Esophagus squamous epithelium (tissue), 5 donors: ENCODE measurements at places on chromosomes 7 and 10. TPM values are rescaled to one million over a fixed set of nuclear protein-coding genes. Genes with fewer than 3 reads are reported as not detected.

Gene AGR2
- total RNA-seq = 1.6 TPM

Gene DNAJC12
- 2.7 TPM for total RNA-seq

GRCh38 chr10:4934391-4934987 is 28.7 kb upstream of the AKR1C1 start:
- no peaks in the 10 kb centered on the region for H3K36me3 ChIP-seq
- no peak overlapping the region for H3K4me3 ChIP-seq
- no peaks in the 10 kb centered on the region for H3K27me3 ChIP-seq
- peaks cover 24% of the 10 kb centered on the region for H3K4me1 ChIP-seq
- H3K27ac ChIP-seq = no peak overlapping the region
- DNase-seq = no peak

- H3K27ac ChIP-seq = no peak overlapping the region
- H3K4me1 ChIP-seq = peaks cover 7% of the 10 kb centered on the region
- no peak for DNase-seq
Measured at GRCh38 chr7:6056616-6057015, 25.4 kb downstream of the ANKRD61 start.

DNA sequence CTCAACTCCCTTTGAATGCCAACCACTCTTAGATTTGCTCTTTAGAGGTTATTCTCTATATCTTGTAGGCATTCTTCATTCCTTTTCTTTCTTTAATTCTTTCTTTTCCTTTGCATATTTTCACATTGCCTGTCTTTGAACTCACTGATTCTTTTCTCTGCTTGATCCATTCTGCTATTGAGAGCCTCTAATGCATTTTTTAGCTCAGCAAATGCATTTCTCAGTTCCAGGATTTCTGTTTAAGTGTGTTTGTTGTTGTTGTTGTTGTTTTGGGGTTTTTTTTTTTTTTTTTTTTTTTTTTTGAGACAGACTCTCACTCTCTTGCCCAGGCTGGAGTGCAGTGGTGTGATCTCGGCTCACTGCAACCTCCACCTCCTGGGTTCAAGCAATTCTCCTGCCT is 71.6 kb downstream of the FBXL13 start:
- no peak overlapping the region for H3K27ac ChIP-seq
- DNase-seq = no peak
- H3K4me3 ChIP-seq = no peak overlapping the region

DNA sequence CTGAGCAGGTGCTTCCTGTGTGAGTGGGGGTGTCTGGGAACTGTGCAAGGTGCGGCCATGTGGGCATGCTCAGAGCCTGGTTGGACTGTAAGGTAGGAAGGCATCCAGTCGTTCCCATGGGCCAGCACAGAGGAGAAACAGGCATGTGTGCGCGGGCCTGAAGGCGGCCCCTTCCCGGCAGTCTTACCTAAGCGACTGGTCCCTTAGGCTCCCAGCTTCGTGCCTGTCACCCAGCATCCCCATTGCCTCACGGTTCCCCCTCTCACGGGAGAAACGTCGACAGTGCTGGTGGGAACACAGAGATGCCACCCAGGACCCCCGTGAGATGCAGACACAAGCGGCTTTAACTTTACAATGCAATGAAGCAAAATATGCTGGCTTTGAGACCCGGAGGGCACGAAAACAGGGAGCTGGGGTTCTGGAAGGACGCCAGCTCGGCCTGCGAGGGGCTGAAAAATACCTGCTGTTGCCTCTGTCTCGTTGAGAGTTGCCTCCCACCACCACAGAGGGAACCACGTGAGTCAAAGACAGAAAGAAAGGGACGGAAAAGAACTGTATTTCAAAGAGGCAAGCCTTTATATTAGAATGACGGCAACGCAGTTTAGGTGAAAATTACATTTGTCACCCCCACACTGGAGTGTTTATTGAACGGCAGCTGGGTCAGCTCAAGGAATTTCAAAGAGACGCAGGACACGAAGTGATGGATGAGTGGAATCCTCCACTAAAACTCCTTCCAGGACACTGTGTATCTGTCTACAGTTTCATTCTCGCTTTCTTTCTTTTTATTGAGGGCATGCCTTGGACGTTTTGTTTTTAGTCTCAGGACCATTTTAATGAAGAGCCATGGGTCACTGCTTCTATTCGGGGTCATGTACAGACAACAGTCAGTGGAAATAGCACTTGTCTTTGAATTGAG is 128.4 kb downstream of the DNAJB6 start:
- no peaks in the 10 kb centered on the region for H3K27me3 ChIP-seq
- H3K4me3 ChIP-seq = peak overlapping the region; percentile 30
- H3K36me3 ChIP-seq = no peaks in the 10 kb centered on the region
- H3K4me1 ChIP-seq = no peaks in the 10 kb centered on the region
- no peak overlapping the region for H3K27ac ChIP-seq

GRCh38 chr7:147400925-147401324 is 1189.6 kb upstream of the C7orf33 start:
- H3K27me3 ChIP-seq = no peaks in the 10 kb centered on the region
- H3K36me3 ChIP-seq = no peaks in the 10 kb centered on the region
- no peaks in the 10 kb centered on the region for H3K4me1 ChIP-seq
- no peak overlapping the region for H3K27ac ChIP-seq

DNA sequence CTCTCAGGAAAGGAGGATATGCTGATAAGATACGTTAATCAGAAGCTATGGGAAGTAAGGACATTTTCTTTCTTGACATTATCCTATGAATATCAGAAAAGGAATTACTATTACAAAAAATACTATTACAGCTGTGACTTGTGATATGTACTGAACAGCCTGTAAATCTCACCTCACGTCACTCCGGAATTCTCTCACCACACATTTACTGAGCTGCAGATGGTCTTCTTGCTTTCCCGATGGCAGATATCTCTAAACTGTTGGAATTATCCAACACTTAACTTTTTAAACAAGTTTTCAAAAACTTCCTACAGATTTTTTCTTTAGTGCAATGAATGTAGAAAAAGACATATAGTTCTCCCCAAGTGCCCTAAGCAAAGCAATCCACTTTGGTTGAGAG is 313.4 kb downstream of the GPR37 start:
- no peaks in the 10 kb centered on the region for H3K36me3 ChIP-seq
- H3K4me1 ChIP-seq = no peaks in the 10 kb centered on the region
- no peak overlapping the region for H3K27ac ChIP-seq
- DNase-seq = no peak

GRCh38 chr10:97843281-97843671 is 6.4 kb upstream of the GOLGA7B start:
- no peak overlapping the region for H3K4me3 ChIP-seq
- H3K27me3 ChIP-seq = no peaks in the 10 kb centered on the region
- DNase-seq = no peak
- H3K4me1 ChIP-seq = peaks cover 14% of the 10 kb centered on the region

DNA sequence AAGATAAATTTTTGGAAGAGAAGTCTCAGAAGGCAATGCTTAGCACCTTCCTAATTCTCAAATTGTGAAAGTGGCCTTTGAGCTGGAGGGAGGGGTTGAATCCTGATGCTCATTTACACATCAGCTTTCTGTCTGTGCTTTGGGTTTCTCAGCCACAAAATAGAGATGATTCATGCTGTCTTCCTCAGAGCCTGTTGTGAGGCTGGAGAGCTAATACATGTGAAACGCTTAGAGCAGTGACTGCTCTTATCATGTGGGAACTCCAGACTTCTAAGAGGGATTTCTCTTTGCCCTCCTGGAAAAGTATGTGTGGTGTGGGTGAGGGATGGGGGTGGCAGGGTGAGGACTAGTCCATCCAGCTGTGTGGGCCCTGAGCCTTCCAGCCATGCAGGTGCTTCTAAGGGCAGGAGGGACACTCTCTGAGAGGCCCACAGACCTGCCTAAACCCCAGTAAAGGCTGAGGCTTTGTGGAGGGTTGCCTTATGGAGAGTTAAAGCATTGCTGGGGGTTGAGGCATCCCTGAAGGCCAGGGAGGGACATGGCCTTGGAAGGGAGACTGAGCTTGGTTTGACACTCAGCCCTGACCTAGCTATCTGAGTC is 4.8 kb upstream of the EVX1 start:
- peaks cover 25% of the 10 kb centered on the region for H3K4me1 ChIP-seq
- H3K27ac ChIP-seq = no peak overlapping the region
- no peaks in the 10 kb centered on the region for H3K36me3 ChIP-seq
- H3K27me3 ChIP-seq = peaks cover 66% of the 10 kb centered on the region
- DNase-seq = no peak

Gene HMX3
- not detected for total RNA-seq

DNA sequence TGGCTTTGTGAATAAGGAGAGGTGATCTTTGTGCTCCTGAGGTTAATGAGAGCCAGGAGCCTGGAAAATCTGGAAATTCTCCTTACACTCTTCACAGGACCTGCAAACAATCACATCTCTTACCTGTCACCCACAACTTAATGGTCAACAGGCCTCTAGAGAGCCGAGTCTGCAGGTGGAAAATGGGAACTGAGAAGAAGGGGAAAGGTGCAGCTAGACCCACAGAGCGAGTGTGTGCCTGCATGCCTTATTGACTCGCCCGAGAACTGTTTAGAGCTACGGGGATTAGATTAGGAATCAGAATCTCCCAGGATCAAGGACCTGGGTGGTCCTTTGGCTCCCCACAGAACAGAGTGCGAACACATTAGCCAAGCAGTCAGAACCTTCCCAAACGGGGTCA is 329.6 kb downstream of the PTEN start:
- H3K4me3 ChIP-seq = no peak overlapping the region
- H3K36me3 ChIP-seq = no peaks in the 10 kb centered on the region
- no peaks in the 10 kb centered on the region for H3K4me1 ChIP-seq
- no peak overlapping the region for H3K27ac ChIP-seq
- no peak for DNase-seq

- H3K36me3 ChIP-seq = no peaks in the 10 kb centered on the region
- H3K27ac ChIP-seq = no peak overlapping the region
Measured at GRCh38 chr10:47264797-47265281, 35.2 kb upstream of the GDF10 start.

- no peaks in the 10 kb centered on the region for H3K4me1 ChIP-seq
- H3K4me3 ChIP-seq = no peak overlapping the region
- H3K36me3 ChIP-seq = no peaks in the 10 kb centered on the region
- no peaks in the 10 kb centered on the region for H3K27me3 ChIP-seq
- H3K27ac ChIP-seq = no peak overlapping the region
- no peak for DNase-seq
Measured at GRCh38 chr10:31490858-31491504, 172.0 kb downstream of the ZEB1 start.

Gene NKX1-2
- 2.3 TPM for total RNA-seq

- H3K27me3 ChIP-seq = no peaks in the 10 kb centered on the region
- H3K27ac ChIP-seq = no peak overlapping the region
- peaks cover 16% of the 10 kb centered on the region for H3K4me1 ChIP-seq
- H3K36me3 ChIP-seq = no peaks in the 10 kb centered on the region
- DNase-seq = no peak
- H3K4me3 ChIP-seq = no peak overlapping the region
Measured at GRCh38 chr7:140876519-140877248, 48.0 kb downstream of the BRAF start.

- H3K4me1 ChIP-seq = no peaks in the 10 kb centered on the region
- no peak overlapping the region for H3K4me3 ChIP-seq
- H3K27me3 ChIP-seq = no peaks in the 10 kb centered on the region
- DNase-seq = no peak
- no peak overlapping the region for H3K27ac ChIP-seq
Measured at GRCh38 chr10:803041-803741, 113.7 kb upstream of the DIP2C start.

DNA sequence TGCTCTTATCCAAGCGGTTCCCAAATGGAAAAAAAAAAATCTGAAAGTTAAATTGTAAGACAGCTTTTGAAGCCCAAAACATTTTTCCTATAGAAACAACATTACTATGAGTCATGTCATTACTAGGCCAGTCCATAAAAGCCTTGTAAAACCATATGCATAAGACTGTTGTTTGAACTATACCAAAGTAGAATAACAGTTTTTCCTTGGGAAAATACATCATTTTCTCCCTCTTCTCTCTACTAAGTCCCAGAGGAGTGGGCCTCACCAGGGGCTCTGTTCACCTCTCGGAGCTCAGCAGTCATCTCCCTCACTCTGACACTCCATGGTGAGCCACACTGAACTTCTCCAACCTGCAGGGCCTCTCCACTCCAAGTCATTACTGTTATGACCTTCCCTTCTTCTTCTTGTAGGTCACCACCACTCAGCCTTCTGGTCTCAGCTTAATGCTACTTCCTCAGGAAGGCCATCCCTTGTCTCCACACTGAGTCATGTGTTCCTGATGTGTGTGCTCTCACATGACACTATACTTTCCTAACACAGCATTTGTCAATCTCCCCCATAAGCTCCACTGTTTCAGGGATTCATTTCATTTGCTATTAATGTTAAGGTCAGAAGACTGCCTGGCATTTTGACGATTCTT is 32.5 kb downstream of the ZNF438 start:
- no peak for DNase-seq
- peak overlapping the region; percentile 31 for H3K27ac ChIP-seq
- no peak overlapping the region for H3K4me3 ChIP-seq
- peaks cover 18% of the 10 kb centered on the region for H3K4me1 ChIP-seq
